Activated CD4-positive, alpha-beta T cell treated with anti-CD3 and anti-CD28 coated beads, Interleukin-2, amount 50 U/mL, for 16 hours (primary cell): ENCODE measurements at places on chromosomes 4 and X.

GRCh38 chr4:83604321-83604720, 68.4 kb downstream of the GPAT3 start:
- no peak for DNase-seq

DNA sequence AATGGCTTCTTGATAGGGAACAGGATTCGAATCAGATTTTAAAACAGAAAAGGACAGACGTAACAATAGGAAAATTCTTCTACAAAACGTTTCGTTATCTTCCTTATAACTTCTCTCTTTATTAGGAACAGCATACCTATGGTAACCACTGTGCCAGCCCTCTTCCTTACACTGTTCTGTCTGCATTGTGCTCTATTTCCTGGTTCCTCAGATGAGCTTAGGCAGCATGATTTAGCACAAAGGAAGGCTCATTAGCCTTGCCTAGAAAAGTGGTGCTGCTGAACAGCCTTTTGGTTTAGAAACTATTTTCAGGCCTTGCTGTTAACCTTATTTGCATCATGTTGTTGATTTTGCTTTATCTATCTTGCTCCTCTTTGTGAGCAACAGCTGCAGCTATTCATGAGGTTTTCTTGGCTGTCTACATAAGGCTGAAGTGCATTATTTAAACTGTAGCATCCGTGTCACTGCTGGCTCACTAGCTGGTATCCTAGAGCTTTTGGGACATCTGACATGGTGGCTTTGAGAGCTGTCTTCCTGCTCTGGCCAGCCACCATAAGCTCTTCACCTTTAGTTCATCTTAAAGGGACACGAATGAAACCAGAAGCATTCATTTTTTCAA, 69.9 kb upstream of the NRK start:
- DNase-seq = no peak

DNA sequence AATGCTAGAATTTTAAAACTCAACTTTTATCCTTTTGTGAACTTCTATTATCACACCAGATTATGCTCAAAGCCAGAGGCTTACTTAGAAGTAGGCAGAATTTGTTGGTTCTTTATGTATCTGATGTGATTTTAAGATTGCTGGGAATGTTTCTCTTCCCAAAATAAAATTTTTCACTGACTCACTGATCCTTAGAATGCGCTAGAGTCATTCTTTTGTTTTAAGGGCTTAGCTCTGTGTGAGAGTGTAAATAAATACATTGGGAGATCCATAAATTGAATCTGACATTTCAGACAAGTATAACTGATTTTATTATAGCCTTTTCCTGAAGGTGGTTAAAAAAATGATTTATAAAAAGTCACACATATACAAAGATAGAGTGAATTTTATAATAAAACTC, 101.3 kb downstream of the LARP1B start:
- no peak for DNase-seq

GRCh38 chr4:53116954-53117353, 248.9 kb downstream of the SCFD2 start:
- DNase-seq = no peak

DNA sequence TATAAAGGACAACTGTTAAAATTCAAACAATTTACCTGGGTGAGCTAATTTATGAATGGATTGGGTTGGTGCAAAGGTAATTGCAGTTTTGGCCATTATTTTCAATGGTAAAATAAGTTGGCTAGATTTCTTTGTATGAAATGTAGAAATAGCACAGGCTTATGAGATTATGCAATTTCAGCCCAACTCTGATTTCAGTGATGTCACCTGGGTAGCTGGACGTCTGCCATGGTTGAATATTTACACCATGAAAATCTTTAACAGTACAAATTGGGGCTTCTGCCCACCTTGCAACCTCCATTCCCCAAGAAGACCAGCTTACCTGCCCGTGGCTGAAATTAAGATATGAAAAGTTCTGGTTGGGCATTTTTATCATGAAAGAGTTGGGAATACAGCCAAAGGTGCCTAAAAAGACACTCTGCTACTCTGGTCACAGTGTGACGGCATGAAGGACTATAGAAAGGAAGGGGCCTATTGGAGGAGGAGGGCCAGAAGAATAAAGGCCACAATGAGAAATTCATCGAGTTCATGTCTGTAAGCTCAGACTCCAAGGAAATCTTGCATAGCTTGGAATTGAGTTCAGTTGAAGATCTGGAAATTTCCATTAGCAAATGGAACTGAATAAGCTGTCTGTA, 29.7 kb downstream of the EGF start:
- no peak for DNase-seq

DNA sequence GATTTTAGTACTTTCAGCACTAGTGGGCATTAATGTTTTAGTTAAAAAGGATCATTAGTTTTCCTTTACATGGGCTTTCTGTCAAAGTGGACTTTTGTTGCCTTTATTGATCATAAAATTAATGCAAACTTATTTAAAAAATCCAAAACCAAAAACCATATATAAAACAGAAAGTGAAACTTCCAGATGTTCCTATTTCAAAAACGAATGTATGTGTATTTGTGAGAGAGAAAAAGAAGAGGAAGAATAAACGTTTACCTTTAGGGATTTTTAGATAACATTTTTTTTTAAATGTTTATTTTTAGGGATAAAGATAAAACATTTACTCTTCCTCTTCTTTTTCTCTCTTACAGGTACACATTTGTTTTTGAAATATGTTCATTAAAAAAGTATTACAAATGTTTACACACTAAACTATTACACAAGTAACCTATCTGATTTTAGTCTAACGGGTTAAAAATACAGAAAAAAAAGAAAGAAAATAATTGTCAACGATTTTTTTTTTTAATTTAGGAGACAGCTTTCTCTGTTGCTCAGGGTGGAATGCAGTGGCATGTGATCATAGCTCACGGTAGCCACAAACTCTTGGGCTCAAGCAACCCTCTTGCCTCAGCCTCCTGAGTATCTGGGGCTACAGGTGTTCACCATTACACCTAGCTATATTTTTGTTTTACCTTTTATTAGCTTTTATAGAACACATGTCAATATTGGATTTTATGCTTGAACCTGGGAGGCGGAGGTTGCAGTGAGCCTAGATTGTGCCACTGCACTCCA, 16.8 kb upstream of the COX18 start:
- no peak for DNase-seq
